LHCN-M2 (cell line): ENCODE measurements at places on chromosomes 16 and 17. TPM values are rescaled to one million over a fixed set of nuclear protein-coding genes. Genes with fewer than 3 reads are reported as not detected.
A peak's percentile ranks its signal among the peaks of the same experiment; 100 is the strongest.

GRCh38 chr16:8436931-8437330 is 153.4 kb downstream of the TMEM114 start:
- DNase-seq: no peak

ZNF75A gene
- total RNA-seq: 15.8 and 18.7 TPM in 2 replicates

DNA sequence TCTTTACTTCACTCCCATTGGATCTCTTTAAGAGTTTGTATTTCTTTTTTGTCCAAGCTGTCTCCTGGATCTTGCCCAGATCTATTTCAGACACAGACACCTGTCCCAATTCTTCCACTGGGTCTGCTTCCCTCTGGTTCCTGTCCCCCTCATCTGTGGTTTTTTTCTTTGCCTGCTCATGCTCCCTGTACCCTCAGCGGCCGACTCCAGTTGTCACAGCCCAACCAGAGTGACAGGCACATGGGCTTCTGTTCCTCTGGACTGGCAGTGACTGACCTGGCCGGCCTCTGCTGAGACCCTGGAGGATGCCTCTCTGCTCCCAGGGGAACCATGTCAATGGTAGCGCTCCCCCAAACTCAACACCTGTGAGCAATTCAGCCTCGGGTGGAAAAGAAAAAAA is 142.6 kb downstream of the WSCD1 start:
- no peak for DNase-seq

DNA sequence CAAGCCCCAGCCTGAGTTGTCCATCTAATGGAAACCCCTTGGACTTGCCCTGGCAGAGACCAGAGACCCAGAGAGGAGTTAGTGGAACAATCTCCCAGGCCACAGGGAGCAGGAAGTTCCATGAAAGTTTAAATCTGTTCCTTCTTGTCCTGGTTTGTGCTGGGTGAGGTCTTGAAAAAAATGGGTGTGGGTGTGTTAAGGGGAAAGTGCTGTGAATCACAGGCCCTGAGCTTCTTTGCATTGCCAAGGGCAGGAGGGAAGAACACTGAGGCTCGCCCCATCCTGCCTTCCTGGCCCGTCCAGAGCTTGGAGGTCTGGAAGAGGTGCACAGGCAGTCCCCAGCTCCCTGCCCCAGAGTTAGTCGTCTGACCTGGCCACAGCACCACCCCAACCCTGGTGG is 2.3 kb downstream of the ADORA2B start:
- no peak for DNase-seq

CFAP97D1 gene
- total RNA-seq: under 0.01 and 0.06 TPM in 2 replicates

GRCh38 chr17:72378414-72379390 is 257.9 kb downstream of the SOX9 start:
- DNase-seq: no peak

- no peak for DNase-seq
Observed at GRCh38 chr17:17813725-17814095, 23.1 kb downstream of the SREBF1 start.

LRRC37A gene
- total RNA-seq: 0.34 and 0.64 TPM in 2 replicates

DNA sequence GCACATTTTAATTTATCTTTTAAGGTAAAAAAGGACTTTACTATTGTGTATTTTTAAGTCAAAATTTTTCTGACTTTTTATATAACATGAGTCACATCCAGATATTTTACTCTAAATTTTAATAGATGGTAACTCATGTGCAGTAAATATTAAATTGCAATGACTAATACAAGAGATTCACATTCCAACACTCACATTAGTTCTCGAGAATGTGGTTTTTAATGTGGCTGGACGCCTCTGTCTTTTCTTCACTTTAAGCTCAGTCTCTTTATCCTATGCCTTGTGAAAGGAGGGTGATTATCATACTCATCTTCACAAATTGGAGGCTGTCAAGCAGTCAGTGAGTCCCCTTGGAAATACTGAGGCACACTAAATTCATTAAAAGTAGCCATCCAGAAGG is 315.6 kb downstream of the HS3ST3B1 start:
- DNase-seq: peak; percentile 60

RNPS1 gene
- total RNA-seq: 175 and 178 TPM in 2 replicates

GRCh38 chr16:85202631-85203461 is 90.6 kb upstream of the CIBAR2 start:
- peak; percentile 53 for DNase-seq

CRISPLD2 gene
- 2.6 and 3.0 TPM in 2 replicates for total RNA-seq

- peak; percentile 96 for DNase-seq
Observed at GRCh38 chr16:20851601-20852000, 45.3 kb downstream of the REXO5 start.

GRCh38 chr16:67679935-67680897 is 13.6 kb downstream of the C16orf86 start:
- no peak for DNase-seq

CDRT15L2 gene
- total RNA-seq: not detected in 2 replicates

- DNase-seq: peak; percentile 79
Observed at GRCh38 chr16:56689171-56689570, 6.9 kb downstream of the MT1X start.

DNA sequence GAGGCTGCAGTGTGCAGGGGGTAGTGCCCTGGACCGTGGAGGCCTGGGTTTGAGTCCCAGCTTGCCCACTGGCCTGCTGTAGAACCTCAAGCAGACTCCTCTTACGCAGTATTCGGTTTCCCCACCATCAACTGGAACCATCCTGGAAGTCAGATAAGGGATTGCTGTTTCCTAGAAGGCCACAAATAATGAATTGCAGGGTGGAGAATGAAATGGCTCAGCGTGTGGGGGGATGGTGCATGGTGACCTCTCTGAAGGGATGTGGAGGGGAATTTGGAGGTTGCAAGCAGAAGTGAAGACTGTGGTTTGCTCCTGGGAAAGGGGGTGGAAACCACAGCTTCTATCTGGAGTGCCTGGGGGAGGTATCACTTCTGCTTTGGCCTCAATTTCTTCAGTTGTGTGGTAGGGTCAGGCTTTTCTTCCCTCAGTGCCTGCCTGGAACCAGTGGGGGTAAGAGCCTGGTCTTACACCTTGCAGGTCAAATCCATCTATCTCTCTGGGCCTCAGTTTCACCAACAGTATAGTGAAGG is 1.7 kb downstream of the ADGRG5 start:
- no peak for DNase-seq

- no peak for DNase-seq
Observed at GRCh38 chr17:1087381-1088241, 90.7 kb downstream of the TIMM22 start.

DNA sequence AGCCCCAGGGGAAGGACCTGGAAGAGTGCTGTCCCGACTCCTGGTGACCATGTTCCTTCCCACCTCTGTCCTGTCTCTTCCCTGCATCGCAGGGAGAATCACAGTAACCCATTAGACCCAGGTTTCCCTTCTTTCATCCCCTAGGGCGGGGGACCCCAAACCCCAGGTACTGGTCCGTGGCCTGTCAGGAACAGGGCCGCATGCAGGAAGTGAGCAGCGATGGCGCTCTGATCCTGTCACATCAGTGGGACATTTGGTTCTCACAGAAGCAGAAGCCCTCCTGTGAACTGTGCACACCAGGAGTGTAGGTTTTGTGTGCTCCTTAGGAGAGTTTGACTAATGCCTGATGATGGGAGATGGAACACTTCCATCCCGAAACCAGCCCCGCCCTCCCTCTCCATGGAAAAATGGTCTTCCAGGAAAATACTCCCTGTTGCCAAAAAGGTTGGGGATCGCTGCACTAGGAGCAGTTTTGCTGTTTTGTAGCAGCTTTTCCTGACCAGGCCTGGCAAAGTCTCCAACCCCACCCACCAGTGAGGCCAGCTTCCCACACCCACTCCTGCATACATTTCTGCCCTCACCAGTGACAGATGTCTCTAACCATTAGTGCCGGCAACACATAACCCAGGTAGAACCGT is 10.5 kb downstream of the MNT start:
- DNase-seq: no peak

KRTAP4-5 gene
- not detected in 2 replicates for total RNA-seq

- DNase-seq: no peak
Observed at GRCh38 chr16:6864244-6864643, 468.4 kb upstream of the RBFOX1 start.

DNA sequence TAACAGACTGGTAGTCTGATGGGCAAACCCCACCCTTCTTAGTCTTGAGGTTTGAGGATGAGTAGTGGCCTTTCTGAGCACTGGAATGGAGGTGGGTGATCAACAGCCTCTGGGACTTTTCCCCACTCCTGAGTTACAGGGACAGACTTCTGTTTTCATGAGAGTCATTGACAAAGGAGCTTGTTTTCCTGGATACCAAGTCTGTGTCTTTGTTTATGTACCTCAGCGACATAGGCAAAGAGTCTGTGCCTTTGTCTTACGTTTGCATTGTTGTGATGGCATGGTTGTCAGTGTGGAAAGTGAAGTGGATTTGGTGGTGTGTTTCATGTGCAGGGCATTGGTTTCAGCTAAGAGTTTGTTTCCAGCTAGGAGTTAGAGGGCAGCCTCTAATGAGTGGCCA is 17.5 kb downstream of the EPN2 start:
- no peak for DNase-seq

- no peak for DNase-seq
Observed at GRCh38 chr16:49399594-49400364, 26.2 kb downstream of the C16orf78 start.

DNA sequence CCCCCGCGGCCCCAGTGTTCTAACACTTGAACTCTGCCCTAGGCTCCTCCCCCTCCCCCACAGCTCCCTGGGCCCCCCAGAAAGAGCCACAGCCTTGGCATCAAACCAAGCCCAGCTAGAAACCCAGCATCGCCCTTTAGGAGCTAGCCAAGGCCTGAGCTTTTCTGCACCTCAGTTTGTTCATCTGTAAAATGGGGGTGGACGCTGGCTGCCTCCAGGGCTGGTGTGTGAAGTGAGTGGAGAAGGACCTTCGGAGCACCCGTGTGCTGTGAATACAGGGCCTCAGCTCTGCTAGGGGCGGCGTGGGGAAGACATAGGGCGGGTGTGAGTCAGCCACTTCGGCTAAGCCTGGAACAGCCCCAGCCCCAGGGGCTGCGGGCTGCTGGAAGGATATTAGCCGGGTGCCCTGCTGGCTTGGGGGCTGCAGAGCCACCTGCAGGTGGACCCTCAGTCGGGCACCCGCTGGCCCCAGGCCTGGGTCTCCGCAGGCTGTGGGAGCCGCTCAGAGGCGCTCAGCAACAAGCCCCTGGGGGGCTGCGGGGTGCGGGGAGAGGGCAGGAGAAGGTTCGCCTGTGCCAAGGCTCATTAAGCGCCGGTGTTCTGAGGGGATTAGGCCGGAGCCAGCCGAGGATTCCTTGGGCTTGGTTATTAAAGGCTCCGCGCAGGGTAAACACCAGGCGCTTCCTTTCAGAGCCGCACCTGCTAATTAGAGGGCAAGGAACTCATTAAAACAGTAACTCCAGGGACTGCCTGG is 217.0 kb upstream of the CIBAR2 start:
- DNase-seq: no peak

- no peak for DNase-seq
Observed at GRCh38 chr16:19542138-19542821, 13.2 kb upstream of the VPS35L start.

DNA sequence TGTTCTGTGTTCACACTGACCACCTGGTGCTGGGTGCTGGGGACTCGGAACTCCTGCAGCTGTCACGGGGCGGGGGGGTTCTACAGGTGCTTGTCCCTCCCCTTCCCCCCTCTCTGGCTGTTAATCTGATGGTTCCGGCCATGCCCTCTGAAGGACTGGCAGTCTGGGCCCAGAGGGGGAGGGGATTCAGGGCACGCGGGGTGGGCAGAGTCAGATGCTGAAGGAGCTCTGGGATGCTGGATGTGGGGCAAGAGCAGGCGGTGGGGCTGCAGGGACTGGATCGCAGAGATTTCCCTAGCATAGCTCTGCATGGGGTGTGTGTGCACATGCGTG is 5.4 kb upstream of the TBX21 start:
- DNase-seq: no peak

DNA sequence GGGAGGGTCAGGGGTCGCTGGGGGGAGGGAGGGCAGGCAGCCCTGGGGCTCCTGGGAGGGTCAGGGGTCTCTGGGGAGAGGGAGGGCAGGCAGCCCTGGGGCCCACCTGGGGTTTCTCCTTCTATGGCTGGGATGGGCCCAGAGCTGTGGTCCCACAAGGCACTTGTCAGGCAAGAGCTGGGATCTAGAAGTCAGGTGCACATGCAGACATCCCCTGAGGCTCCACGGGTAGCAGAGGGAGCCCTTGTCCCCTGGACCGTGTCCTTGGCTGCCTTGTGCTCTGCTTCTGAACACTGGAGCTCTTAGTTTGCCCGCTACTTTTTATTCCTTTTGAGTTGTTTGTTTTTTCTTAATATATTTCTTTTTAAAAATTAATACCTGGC is 1.8 kb downstream of the TUBB3 start:
- DNase-seq: no peak

- no peak for DNase-seq
Observed at GRCh38 chr17:57166803-57167202, 81.8 kb downstream of the AKAP1 start.

LLGL1 gene
- 53.3 and 53.7 TPM in 2 replicates for total RNA-seq

DNA sequence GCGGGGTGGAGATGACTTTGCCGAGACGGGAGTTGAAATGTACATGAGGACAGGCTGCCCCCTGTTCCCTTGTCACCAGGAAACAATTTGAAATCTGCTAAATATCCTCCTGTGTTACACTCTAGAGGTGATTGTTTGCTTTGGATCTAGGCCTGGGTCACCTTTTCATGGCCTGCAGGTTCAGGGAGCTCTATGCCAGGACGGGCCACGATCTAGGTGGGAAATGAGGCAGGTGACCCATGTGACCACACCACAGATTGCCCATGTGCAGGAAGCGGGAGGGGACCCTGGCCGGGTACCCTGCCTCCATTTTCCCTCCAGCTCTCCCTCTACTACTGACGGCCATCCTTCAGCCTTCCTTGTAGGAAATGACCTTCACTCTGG is 43.4 kb downstream of the MEAK7 start:
- DNase-seq: no peak

DNA sequence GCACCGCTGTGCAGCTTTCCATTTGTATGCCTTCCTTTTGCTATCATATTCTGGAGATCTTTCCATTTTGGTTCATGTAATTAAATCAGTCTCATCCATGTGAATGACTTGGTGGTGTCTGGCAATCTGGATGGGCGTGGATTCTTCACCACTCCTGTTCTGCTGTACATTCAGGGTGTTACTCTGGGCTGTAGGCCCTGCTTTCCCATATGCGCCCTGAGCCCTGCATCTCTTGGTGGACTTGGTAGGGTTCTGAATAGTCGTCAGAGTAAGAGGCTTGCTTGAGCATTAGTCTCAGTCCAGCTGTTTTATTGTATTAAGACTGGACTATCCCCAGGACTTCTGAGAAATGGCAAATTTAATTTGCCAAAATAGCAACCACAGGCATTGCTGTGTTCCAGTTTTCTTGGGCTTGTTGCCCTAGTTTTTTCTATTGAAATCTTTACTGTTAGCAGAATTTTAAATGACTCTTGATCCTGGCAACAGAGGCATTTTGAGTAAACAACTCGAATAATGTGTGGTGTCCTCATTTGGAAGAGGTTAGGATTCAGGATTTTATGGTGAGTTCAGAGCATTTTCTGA is 14.9 kb downstream of the BANP start:
- no peak for DNase-seq

- DNase-seq: no peak
Observed at GRCh38 chr16:82419332-82419731, 207.4 kb upstream of the CDH13 start.

TAC4 gene
- not detected in 2 replicates for total RNA-seq

- DNase-seq: no peak
Observed at GRCh38 chr16:67807148-67807682, 526 bp downstream of the TSNAXIP1 start.

KRTAP4-4 gene
- not detected in 2 replicates for total RNA-seq
